ENCODE measurements at places on chromosomes 2 and 18.

DNA sequence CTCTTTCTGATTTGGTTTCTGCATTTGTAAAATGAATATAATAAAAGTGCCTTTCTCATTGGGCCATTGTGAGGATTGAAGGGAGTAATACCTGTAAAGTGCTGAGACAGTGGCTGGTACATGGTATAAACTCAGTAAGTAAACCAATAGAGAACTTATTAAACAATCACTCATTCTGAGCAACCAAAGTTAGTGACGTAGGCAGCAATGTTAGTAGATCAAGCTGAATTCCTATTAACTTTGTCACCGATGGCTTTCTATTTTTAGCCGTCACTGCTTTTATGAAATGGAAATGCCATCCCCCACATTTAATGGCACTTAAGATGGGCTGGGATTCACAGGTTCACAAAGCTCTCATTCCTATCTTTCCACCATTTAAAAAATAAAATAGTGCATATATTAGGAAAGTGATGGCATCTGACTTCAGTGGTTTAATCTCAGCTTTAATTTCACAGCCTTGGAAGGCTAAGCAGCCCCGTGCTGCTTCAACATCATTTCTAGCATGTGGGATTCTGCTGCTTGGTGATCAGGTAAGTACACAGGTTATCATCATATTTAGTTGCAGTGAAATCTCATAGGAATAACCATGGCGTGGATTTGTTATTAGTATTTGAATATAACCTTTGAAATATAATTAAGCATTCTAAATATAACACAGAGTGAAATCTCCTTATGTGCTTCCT, 17.6 kb upstream of the PPP4R1 start:
- peak; percentile 72 for DNase-seq

GRCh38 chr2:79721966-79722365, 209.1 kb downstream of the CTNNA2 start:
- no peak for DNase-seq

GRCh38 chr2:171568089-171568488, 45.8 kb downstream of the CYBRD1 start:
- no peak for DNase-seq

- DNase-seq: no peak
These were observed 13.7 kb downstream of the GEMIN6 start for GRCh38 chr2:38791744-38792143.

DNA sequence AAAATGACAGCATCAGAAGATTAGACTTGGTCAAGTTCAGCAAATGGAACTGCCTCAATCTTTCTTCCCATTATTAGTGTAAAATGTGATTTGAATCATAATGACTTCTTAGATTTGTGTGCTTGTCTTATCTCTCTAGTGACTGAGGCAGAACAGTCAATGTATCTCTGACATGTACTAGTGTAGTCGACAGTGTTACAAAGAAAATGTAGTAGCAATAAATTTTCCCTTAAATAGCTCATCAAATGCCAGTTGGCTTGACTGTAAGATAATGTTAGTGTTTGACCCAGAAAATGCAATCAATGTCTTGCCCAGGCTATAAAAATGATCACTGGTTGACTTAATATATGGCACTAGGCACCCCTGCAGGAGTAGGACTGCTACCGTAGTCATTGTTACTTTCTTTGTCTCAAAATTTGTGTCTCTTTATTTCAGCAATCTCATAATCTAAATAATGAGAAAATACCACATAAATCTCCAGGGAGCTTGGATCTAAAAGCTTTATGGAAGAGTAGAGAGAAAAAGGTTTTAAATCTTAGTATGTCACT, 1336.7 kb downstream of the DPP10 start:
- DNase-seq: no peak

All from foreskin keratinocyte (primary cell).